Neural progenitor cell (in vitro differentiated cells): ENCODE measurements at places on chromosomes 3 and 15.

GRCh38 chr3:64011685-64012084 is 11.6 kb downstream of the PSMD6 start:
- no peaks in the 10 kb centered on the region for H3K4me1 ChIP-seq
- H3K36me3 ChIP-seq: peaks cover 35% of the 10 kb centered on the region
- no peak for DNase-seq

- no peak for DNase-seq
- no peak overlapping the region for H3K4me3 ChIP-seq
- no peaks in the 10 kb centered on the region for H3K36me3 ChIP-seq
- no peak overlapping the region for H3K27ac ChIP-seq
- no peaks in the 10 kb centered on the region for H3K27me3 ChIP-seq
These were observed 6.0 kb downstream of the HCLS1 start for GRCh38 chr3:121654493-121655385.

- no peak overlapping the region for H3K4me3 ChIP-seq
- no peaks in the 10 kb centered on the region for H3K27me3 ChIP-seq
- H3K4me1 ChIP-seq: no peaks in the 10 kb centered on the region
- DNase-seq: no peak
These were observed 500.1 kb downstream of the NLGN1 start for GRCh38 chr3:173897631-173898030.

- H3K4me3 ChIP-seq: no peak overlapping the region
- no peaks in the 10 kb centered on the region for H3K27me3 ChIP-seq
- H3K27ac ChIP-seq: no peak overlapping the region
- no peak for DNase-seq
These were observed 7.6 kb downstream of the CMTM6 start for GRCh38 chr3:32495085-32495484.
